ENCODE measurements at places on chromosomes 1 and 21. TPM values are rescaled to one million over a fixed set of nuclear protein-coding genes. Genes with fewer than 3 reads are reported as not detected.

The RIPPLY3 gene
- polyA plus RNA-seq = not detected

The ST6GALNAC3 gene
- polyA plus RNA-seq = 1.9 TPM

The ABCG1 gene
- polyA plus RNA-seq = 2.9 TPM

The AZIN2 gene
- polyA plus RNA-seq = 0.25 TPM

The RBM34 gene
- polyA plus RNA-seq = 144 TPM

The AKNAD1 gene
- 0.51 TPM for polyA plus RNA-seq

DNA sequence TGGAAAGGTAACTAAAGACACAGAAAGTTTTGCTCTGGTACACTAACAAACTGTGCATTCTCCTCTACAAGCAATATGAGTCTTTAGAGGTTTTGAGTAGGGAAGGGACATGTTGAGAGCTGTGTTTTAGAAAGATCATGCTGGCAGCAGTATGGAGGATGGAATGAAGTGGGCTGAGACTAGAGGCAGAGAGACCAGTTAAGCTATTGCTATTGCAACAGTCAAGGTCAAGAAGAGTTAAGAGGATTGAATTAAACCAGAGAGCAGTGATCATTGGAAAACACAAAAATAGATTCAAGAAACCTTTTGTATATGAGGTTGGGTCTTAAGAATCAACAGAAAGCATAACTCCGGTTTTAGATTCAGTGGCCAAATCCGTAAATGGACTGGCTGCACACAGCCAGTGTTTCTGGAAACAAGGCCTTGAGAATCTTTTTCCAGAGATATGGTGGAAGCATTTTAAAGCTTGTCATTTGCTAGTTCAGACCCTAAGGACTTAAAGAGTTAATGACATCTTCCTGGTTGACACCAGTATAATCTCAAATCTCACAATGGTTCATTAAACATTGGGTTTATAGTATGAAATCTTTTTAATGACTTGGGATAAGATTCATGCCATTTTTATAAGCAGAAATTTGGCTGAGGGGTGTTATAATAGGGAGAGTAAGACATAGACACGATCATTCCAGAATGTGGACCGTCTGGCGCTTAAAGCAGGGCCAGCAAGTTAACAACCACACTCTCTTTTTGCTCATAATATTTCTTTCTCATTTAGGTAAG lies 177.9 kb downstream of the NR5A2 start:
- DNase-seq = no peak

DNA sequence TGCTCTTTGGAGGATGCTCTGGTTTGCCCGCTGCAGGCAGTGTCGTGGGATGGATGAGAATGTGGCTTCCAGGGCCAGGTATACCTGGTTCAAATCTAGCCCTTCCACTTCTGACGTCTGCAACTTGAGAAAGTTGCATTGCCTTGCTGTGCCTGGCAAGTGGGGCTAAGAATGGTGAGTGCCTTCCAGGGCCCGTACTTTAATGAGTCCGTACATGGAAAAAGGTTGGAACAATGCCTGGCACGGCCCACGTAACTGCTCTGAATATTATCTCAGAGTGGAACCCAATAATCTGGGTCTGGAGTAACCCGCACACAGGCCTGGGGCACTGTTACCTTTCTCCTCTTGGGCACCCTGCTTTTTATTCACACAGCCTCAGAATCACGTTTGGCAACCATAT lies 146.7 kb upstream of the EDN2 start:
- DNase-seq = no peak

DNA sequence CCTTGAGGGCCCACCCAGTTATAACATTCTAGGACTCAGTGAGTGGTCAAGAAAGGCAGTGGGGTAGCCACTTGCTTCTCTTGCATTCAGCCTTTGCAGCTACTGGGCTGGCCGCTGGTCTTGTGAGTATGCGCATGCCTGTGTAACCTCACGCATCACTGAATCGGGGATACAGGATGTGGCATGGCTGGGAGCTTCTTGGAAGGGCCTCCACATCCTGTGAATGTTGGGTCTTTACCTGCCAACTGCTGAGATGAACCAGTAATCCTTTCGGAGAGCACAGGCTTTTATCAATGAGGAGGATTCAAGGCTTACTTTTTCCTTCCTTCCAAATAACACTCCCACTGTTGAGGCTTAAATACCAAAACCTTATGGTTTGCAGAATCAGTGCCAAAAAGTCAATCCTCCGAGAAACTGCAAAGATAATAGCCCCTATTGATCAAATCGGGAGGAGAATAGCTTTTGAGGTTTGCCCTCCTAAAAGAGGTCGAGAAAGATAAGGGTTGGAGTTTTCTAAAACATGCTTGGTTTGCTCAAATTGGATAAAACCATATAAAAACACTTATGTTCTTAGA lies 198.9 kb upstream of the UBE2U start:
- DNase-seq = no peak

DNA sequence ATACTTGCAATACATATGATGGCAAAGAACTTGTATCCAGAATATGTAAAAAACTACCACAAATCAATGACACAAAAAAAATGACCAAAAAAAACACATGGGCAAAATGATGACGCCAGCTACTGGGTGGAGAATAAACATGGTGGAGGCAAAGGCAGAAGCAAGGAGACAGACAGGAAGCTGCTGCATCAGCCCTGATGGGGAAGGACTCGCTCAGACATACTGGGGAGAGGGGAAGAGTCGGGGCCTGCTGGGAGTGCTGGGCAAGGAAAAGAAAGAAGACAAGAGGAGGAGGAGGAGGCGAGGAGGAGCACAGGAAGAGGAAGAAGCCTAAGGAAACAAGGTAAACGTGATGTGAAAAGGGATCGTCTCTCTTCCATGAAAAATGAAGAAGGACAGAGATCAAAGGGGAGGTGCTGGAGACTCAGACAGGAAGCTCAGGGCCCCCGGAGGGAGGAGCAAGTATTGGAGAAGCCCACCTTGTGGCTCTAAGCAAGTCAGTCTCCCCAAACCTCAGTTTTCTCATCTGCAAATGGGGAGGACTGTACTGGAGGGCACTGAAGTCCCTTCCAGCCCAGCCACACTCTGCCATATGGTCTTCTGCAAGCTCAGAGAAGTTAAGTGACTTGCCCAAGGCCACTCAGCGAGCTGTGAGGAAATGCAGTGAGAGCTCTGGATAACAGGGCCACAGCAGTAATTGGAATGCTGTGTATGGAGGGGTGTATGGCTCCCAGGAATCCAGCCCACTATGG lies 24.2 kb downstream of the OLFML2B start:
- DNase-seq = no peak

- DNase-seq = no peak
Measured at GRCh38 chr1:36882536-36883285, 151.6 kb downstream of the GRIK3 start.

- no peak for DNase-seq
Measured at GRCh38 chr1:18691648-18692047, 61.0 kb downstream of the PAX7 start.

GRCh38 chr1:36076979-36077573 lies 6.8 kb upstream of the TEKT2 start:
- DNase-seq = no peak

DNA sequence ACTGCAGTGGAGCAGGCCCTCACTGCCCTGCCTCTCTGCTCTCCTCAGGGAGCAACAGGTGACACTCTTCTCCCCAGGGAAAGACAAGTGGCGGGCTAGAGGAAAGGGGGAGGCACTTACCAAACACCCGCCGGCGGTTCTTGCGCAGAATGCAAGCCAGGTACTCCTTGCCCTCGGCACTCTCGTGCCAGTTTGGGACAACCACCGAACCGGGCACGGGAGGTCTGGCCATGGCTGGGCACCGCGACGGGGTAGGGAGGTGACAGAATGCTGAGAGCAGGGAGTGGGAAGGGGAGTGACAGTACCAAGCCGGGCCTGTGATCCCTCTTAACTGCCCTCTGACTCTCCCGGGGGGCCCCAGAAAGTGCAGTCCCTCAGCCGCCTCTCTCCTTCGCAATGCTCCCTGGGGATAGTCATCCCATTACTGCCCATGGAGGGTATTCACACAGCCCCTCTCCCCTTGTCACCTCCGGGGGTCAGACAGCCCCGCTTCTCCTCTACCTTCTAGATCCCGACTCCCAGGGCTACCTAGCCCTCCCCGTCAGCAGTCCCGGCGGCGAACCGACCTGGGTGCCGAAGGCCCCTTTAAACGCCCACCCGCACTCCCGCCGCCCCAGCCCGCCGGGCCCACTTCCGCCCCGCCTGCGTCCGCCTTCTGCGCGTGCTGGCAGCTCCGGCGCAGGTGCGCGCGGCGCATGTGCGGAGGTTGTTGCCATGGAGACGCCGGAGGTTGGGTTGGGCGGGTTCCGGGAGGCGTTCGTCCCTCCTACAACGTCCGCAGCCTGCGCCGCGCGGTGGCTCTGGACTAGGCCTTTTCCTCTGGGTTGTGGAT lies at the start of gene CPLANE2:
CPLANE2 (minus strand) TSS at position 673 of the 832 bp plus-strand sequence; CDS start at position 232, 441 bp downstream.
- peak; percentile 96 for DNase-seq

DNA sequence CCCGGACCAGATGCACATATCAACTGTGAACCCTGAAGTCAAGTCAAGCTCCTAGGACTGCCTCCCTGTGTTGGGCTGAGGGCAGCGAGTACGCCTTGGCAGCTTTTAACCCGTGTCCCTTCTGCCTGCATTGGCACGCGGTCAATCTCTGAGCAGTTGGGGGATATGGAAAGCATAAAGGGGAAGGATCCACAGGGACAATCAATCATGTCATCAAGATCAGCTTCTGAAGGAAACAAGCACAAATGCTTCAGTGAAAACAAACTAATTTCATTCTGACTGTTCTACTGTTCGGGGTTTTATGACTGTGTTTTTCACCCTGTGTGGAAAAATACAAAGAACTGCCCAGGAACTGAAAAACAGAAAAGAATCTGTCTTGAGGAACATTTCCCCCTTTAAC lies 106.2 kb downstream of the RUNX1 start:
- DNase-seq = no peak

GRCh38 chr1:213680677-213681325 lies 307.0 kb upstream of the PROX1 start:
- no peak for DNase-seq

GRCh38 chr1:30803562-30803961 lies 46.0 kb upstream of the LAPTM5 start:
- DNase-seq = no peak

DNA sequence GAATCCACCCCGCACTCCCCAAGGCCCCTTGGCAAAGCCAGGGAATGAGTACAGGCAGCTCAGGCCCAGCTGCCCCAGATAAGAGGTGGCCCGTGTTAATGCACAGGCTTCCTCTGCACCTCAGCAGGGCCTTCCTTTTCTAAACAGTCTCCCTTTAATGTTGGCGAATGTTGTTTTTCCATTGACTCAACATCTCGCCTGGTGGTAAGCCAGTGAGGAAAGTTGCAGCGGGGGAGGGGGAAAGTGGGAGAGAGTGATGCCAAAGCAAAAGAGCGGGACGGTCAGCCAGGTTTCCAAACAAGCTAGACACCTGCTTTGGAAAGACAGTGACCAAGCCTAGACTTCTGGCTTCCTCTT lies 10.3 kb upstream of the PROX1 start:
- no peak for DNase-seq

DNA sequence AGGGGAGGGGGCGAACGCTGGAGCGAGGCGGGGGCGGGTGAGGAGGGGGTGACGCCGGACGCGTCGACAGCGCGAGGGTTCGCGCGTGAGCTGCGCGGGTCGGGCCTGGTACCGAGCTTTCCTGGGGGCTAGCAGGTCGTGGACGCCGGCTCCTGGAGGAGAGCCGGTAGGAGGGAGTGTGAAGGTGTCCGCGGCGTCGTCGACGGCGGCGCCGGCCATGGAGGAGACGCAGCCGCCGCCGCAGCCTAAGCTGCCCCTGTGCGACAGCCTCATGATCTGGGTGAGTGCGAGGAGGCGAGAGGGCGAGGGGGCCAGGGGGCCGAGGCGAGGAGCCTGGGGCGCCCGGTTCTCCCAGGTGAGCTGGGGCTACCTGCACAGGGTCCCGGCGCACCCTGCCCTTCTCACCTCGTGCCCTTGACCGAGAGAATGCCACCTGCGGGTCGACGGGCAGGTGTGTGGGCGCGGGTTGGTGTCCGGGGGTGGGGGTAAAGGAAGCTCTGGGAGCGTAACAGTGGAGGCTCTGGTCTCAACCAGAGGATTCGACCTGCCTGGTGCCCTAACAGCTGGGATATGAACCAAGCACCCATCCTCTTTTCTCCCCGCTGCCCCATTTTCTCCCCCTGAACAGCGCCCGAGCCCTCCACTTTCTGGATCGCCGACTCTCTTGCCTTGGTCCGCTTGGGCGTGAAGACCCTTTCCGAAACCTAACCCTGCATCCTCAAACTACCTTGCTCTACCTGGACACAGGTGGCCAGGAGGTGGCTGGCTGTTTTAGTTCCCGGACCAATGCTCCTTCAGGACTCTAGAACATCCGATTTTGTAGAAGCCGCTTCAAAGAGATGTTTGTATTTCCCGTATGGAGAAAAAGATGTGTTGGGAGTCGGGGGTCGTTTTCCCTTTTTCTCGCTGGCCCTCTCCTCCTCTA lies at the start of gene HOOK1:
HOOK1 (plus strand) TSS at position 49 of the 925 bp plus-strand sequence; CDS start at position 218, 169 bp downstream.
- DNase-seq = peak; percentile 46

DNA sequence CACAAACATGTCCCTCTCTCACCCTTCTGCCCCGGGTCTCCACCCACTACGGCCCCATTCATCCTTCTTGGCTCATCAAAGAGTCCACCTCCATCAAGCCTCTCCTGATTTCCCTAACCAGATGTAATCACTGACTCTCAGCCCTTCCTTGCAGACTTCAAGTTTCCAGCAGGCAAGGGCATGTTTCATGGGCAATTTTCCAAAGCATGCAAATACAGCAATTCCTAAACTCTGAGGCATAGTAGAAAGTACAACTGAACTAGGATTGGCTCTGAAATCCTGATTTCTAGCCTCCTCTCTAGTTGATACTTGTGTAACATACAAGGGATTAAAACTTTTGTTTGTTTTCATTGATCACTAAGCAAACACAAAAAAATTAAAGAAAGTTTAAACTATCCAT lies 109.1 kb upstream of the GADD45A start:
- DNase-seq = no peak

GRCh38 chr1:54476530-54477109 lies 70.4 kb upstream of the SSBP3 start:
- no peak for DNase-seq

DNA sequence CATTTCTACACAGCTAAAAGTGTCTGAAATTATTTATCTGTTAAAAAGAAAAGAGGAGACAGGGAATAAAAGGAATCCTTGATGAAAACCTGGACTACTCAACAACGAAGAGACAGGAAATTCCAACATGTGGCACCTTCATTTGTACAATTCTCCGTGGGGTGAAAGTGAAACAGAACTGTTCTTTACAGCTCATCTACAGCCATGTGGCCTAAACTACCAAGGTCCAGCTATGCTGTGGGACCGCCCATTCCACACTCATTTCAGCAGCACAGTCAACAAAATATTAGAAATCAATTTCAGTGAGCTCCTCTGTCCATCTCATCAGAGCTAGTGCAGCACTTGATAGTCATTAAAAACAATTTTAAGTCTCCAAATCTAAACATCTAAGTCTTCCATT lies 44.0 kb downstream of the UBR4 start:
- DNase-seq = no peak

DNA sequence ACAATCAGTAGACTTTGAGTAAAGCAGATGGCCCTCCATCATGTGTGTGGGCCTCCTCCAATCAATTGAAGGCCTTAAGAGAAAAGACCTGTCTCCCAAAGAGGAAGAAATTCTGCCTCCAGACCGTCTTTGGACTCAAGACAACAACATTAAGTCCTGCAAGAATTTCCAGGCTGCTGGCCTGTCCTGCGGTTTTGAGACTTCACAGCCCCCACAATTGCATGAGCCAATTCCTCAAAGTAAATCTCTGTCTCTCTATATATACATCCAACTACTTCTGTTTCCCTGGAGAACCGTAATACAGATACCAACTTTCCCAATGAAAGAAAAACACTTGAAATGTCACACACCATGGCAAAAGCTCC lies 16.4 kb downstream of the REG4 start:
- no peak for DNase-seq

GRCh38 chr21:34227386-34227852 lies 136.4 kb upstream of the KCNE2 start:
- no peak for DNase-seq
